Skeletal muscle cell (primary cell): ENCODE measurements at places on chromosomes 12 and 14.

DNA sequence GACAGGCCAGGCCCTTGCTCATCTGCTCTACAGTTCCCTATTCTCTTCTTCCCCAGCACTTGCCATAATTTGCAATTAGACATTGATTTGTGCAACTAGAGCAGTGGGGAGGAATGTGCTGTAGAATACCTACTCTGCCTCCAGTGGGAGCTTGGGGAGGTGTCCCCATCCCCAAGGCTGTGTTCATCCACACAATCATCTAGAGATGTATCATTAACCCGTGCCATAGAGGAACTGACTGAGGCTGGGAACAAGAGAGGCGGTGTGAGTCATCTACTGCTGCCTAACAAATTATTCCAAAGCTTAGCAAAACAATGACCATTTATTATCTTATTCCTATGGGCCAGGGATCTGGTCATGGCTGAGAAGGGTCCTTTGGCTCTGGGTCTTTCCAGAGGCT is 5.1 kb upstream of the OTUB2 start:
- DNase-seq = no peak

- no peak for DNase-seq
These were observed 13.7 kb downstream of the P2RX4 start for GRCh38 chr12:121223292-121224285.

DNA sequence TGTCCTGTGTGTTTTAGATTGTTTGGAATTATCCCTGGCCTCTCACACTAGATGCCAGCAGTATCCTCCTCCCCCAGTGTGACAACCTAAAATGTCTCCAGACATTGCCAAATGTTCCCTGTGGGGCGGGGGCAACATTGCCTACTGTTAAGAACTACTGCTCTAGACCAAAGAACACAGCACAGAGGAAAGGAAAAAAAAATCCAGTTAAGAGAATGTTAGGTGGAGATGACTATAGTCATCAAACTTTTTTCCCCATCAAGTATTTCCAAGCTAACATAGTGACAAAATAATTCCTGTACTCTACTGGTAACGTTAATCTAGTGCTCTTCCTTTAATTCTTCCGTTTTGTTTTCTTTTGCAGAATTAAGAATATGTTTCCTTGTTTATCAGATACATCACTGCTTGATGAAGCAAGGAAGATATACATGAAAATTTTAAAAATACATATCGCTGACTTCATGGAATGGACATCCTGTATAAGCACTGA is 3.5 kb downstream of the CDKN1B start:
- DNase-seq = no peak

DNA sequence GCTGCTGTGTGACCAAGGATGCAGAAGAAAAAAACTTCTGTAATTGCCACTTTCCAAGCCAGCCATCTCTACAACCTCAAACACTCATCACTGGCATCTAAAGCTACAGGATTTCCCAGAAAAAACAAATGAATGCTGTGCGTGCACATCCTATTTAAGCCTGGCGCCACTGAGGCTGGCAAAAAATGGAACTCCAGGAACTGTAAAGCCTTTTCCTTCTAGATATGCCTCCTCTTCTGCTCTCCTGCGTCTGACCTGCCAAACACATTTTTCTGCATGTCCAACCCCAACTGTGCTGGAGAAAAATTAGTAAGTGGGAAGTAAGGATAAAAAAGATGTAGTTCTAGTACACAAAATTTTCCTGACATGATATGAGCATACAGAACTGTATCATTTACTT is 184.9 kb downstream of the ITPR2 start:
- no peak for DNase-seq

- no peak for DNase-seq
These were observed 18.8 kb upstream of the HIGD1C start for GRCh38 chr12:50933459-50934124.

GRCh38 chr12:108119126-108119973 is 9.7 kb upstream of the WSCD2 start:
- DNase-seq = no peak

GRCh38 chr12:25337916-25338315 is 87.2 kb upstream of the KRAS start:
- no peak for DNase-seq

DNA sequence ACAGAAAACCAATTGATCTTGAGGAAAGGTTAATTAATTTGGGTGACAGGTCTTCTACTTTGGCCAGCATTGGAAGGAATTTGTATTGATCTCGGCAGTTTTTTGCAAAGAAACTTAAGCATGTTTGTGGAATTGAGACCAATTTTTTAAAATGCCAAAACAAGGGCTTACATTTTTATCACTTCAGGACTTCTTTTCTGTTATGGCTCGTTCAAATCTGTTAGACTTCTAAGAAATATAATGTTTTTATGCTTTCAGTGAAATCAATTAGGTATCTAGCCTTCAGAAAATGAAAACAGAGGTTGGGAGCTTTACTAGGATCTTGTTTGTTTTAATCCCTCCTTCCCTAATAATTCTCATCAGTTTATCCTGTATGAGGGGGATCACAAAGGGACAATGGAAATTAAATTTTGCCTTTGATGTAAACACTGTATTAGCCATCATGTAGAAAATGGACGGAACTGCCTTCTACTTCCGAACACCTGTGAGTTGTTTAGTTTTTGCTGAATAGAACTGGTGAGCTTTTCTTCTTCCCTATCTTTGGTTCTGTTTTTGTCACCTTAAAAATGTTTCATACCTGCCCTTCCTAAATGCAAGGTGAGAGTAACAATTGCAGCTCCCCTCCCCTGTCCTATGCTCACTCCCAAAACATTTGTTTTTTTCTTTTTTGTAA is 7.8 kb downstream of the FOXA1 start:
- no peak for DNase-seq

GRCh38 chr12:23473071-23473470 is 476.4 kb downstream of the SOX5 start:
- no peak for DNase-seq
